Activated CD4-positive, alpha-beta T cell treated with anti-CD3 and anti-CD28 coated beads, Interleukin-2, amount 50 U/mL, for 1 hour (primary cell): ENCODE measurements at places on chromosomes 7 and 10.

- no peak for DNase-seq
Measured at GRCh38 chr7:137306748-137307147, 36.8 kb downstream of the PTN start.

- DNase-seq: no peak
Measured at GRCh38 chr10:89954787-89955566, 253.6 kb downstream of the KIF20B start.

DNA sequence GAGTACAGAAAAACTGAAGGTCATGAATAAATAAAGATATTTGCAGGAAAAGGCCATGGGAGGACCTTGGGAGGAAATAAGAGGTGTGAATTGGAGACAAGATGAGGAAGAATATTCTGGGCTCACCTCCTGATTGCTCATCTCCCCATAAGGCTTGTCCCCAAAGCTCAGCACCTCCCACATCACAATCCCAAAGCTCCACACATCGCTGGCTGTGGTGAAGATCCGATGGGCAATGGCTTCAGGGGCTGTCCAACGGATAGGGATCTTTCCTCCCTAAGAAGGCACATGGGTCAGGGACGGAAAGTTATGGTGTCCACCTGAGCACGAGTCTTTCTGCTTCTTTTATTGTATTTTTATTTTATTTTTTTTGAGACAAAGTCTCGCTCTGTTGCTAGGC, 12.9 kb downstream of the ZYX start:
- DNase-seq: no peak

DNA sequence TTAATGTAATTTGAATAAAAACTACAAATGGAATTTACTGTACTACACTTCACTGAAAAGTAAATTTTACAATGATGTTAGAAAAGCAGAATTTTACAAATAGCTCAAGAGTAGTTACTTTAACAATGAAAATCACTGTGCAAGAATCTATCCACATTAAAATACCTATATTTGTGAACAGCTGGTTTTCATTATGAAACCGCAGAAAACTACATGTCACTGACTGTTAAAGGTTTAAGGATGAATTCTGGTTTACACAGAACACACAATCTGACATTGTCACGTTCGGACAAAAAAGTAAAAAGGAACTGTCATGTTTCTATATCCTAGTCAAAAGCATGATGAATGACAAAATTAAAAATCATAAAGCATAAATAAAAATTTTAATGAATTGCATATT, 415.3 kb upstream of the PRKCQ start:
- no peak for DNase-seq

DNA sequence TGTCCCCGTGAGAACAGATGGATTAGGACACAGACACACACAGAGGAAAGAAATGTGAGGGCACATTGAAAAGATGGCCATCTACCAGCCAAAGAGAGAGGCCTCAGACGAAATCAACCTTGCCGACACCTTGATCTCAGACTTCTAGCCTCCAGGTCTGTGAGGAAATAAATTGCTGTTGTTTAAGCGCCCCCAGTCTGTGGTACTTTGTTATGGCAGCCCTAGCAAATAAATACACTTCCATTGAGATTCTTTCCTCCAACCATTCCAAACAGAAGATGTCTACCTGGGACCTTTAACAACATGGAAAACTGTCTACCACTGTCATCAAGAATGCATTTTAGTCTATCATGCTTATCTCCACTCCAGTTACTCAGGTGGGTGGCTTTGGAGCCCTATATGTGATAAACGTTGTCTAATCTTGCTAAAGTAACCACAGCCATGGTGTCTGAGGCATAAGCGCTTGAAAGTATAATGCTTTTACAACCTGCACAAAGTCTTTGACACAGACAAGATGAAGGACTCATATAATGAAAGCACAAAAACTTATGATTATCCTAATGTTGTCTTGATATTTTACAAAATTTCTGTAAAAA, 244.3 kb downstream of the MTERF1 start:
- no peak for DNase-seq

- DNase-seq: no peak
Measured at GRCh38 chr10:80416479-80417098, 8.2 kb downstream of the PRXL2A start.

DNA sequence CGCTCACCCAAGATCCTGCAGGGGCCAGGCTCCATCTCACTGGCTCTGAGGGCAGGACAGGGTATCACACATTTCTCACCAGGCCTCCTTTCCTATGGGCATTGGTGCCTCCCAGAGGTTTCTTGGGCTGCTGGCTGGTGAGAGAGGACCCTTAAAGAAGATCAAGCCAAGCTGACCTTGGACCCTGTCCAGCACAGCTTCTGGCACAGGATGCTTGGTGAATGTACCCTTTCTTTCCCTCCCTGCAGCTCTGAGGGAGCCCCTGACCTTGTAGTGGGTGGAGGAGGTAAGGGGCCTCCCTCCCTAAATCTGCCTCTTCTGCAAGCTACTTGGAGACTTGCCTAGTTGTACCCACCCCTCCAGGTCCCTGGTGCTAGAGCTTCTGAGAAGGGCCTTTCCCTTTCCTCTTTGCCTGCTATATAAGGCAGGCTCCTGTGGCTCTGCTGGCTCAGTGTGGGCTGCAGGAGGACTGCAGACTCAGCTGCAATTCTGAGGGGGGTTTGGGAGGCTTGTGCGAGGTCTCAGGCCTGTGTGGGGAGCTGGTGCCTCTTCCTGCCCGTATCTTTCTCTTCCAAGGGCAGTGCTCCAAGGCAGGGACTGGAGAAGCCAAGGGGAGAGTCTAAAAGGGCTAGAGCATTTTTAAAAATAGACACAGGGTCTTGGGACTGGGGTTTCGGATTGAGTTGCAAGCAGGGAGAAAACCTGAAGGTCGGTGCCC, 11.7 kb upstream of the TRIM8 start:
- no peak for DNase-seq

- DNase-seq: no peak
Measured at GRCh38 chr7:76509931-76510877, at the start of gene UPK3B. UPK3B (plus strand) TSS chr7:76510552; CDS start chr7:76510653, 101 bp downstream.

DNA sequence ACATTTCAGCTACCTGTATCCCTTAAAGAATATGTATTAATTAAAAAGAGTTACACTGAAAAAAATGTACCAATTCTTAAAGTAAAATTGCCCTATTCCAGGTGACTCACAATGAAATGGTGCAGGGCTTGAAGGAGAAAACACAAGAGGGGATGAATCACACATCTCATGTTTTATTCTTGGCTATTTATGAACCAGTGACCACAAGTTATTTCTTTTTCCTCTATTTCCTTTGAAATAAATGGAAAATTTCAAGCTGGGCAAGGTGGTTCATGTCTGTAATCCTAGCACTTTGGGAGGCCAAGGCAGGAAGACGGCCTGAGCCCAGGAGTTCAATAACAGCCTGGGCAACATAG, 106.8 kb downstream of the UBE2H start:
- no peak for DNase-seq

GRCh38 chr10:63711867-63712716, 190.9 kb downstream of the REEP3 start:
- DNase-seq: no peak

GRCh38 chr10:122852261-122852660, 6.6 kb upstream of the CUZD1 start:
- no peak for DNase-seq

- DNase-seq: no peak
Measured at GRCh38 chr10:74916283-74916682, 89.9 kb downstream of the KAT6B start.

GRCh38 chr10:81866753-81867152, 8.2 kb upstream of the NRG3 start:
- DNase-seq: no peak

- DNase-seq: no peak
Measured at GRCh38 chr10:9957351-9957750, 1060.3 kb upstream of the CELF2 start.

GRCh38 chr10:98340261-98340939, 72.4 kb upstream of the LOXL4 start:
- DNase-seq: no peak

- DNase-seq: no peak
Measured at GRCh38 chr10:101969412-101969922, 86.5 kb downstream of the ARMH3 start.

GRCh38 chr7:30831227-30831626, 60.0 kb downstream of the MINDY4 start:
- no peak for DNase-seq

DNA sequence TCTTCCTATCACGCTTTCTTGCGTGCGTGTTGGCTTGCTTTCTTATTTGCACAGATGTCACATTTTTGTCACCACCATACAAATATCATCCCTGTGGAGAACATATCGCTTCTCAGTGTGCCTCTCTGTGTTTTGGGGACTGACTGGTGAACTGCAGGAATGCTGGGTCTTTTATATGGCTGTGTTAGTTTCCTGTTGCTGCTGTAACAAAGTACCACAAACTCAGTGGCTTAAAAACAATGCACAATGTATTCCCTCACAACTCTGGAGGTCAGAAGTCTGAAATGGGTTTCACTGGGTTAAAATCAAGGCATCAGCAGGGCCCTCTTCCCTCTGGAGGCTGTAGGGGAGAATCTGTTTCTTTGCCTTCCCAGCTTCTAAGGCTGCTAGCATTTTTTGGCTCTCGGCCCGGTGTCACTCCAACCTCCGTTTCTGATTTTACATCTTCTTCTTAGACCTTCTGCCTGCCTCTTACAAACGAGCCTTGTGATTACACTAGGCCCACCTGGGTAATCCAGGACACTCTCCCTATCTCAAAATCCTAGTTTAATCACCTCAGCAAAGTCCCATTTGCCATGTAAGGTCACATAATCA, 82.0 kb downstream of the LRMDA start:
- no peak for DNase-seq

DNA sequence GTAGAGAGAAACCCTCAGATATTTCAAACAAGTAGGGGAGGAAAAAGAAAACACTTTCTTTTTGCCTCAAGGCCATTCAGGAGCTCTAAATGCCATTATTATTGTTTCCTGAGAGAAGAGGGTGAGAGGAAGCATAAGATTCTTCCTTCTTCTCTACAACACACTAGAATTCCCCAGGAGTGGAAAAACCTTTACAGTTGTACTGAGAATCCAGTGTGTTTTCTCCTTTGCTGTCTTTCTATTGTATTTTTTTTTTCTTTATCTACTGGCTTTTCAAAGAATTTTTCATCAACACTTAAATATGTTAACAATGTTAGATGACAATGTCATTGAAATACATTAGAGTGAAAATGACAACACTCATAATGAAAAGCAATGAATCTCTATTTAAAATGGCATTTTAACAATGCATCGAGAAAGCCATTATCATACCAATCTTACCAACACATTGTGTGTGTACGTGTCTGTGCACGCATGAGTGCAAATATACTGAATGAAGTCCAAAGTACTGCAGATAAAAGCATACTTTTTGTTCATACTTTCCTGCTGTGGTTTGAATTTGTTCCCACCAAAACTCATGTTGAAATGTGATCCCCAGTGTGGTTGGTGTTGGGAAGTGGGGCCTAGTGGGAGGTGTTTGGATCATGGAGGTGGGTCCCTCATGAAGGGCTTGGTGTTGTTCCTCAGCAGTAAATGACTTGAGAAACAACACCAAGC, 24.2 kb upstream of the MACC1 start:
- DNase-seq: no peak

GRCh38 chr10:95133997-95134396, 60.0 kb upstream of the ACSM6 start:
- DNase-seq: no peak

GRCh38 chr7:57416601-57417358, 33.2 kb upstream of the ZNF716 start:
- DNase-seq: no peak

GRCh38 chr7:84291756-84292155, 97.2 kb upstream of the SEMA3A start:
- DNase-seq: no peak

- no peak for DNase-seq
Measured at GRCh38 chr10:52437205-52437646, 123.1 kb downstream of the DKK1 start.

DNA sequence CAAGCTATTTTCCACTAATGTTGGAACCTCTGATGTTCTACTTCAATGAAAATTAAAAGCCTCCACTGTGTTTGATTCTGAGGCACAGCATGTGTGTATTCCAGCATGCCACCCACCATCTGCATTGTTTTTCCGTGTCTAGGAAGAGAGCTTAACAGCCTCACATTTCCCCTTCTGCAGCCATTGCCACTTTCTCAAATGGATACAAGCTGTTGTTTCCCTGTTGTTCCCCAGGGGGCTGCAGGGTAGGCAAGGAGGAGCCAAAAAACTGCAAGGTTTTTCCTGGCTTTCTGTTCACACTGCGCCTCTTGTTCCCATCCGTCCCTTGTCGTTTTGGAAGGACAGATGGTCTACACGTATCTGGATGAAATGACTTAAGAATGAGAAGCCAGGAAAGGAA, 72.3 kb upstream of the DNAJB12 start:
- DNase-seq: no peak

GRCh38 chr10:14365266-14365665, 34.5 kb upstream of the FRMD4A start:
- no peak for DNase-seq

- DNase-seq: no peak
Measured at GRCh38 chr7:3866277-3866676, 565.2 kb downstream of the SDK1 start.

DNA sequence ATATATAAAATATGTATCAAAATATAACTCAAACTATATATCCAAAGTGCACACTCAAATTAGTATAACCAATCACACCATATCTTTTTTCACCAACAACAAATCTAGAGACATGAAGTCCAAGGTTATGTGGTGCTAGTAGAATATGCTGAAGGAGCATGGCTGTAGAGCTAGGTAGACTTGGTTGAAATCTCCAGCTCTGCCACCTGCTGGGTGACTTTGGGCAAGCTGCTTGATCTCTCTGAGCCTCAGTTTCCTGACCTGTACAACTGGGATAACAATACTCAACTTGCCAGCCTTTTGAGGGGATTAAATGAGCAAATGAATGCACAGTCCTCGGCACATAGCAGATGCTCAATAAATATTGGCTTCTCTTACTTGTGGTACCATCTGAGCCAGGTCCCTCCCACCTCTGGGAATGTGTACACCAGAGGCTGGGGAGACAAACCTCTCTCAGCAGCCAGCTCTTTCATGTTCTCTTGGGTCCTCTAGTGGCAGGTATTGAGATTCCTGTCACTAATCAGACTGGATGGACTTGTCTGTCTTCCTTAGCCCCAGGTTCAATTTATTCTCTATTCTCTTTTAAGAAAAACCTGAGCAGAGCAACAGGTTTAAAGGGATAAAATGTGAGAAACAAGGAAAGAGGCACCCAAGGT, 94.3 kb upstream of the PDE1C start:
- DNase-seq: no peak

GRCh38 chr7:88315522-88315921, 8.8 kb upstream of the STEAP4 start:
- no peak for DNase-seq

GRCh38 chr10:3881622-3882021, 96.6 kb upstream of the KLF6 start:
- DNase-seq: no peak

DNA sequence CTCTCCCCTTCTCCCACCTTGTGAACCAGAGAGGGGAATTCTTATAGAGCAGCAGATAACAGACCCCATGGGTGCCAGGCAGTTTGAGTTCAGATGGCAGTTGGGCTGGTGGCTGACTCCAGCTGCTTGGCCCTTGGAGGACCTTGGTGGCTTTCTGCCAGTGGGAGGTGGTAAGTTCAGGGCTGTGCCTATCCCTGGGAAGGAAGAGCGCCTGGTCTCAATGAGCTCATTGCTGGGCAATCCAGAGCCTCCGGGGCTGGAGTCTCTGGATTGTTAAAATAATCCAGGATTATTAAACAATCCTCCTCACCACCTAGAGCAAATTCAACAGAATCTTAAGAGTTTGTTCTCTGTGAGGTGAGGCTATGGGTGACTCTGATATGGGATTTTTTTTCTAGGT, 105.2 kb downstream of the FANK1 start:
- DNase-seq: no peak
